ENCODE measurements at places on chromosomes 12 and 14.

- no peak for DNase-seq
Measured at GRCh38 chr14:72755766-72756165, 138.1 kb downstream of the DPF3 start.

DNA sequence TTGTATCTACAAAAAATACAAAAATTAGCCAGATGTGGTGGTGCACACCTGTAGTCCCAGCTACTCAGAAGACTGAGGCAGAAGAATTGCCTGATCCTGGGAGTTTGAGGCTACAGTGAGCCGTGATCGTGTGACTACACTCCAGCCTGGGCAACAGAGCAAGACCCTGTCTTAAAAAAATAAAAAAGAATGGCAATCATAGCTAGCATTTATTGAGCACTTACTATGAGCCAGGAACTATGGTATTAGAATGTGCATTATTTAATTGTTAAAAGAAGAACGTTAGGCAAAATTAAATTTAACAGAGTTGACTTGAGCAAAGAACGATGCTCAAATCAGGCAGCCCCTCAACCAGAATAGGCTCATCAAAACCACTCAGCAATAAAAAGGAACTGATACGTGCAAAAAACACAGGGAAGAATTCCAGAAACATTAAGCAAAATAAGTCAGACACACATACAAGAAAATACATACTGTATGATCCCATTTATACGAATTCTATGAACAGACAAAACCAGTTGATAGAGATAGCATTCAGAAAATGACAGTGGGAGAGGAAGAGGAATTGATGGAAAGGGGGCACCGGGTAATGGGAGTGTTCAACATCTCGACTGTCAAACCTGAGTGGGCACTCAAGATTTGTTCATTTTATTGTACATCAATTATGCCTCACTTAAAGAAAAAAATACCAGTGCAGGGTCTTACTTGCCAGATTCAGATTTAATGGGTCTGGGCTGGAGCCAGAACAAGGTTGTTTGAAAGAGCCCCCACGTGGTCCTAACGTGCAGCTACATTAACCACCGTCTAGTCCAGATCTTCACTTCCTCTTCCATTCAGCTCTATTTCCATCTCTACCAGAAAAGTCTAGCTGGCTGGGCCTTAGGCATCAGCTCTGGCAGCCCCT is 8.0 kb downstream of the SCNN1A start:
- DNase-seq, result peak; percentile 44

- peak; percentile 41 for DNase-seq
Measured at GRCh38 chr14:105864651-105865265, 338.4 kb downstream of the TMEM121 start.

DNA sequence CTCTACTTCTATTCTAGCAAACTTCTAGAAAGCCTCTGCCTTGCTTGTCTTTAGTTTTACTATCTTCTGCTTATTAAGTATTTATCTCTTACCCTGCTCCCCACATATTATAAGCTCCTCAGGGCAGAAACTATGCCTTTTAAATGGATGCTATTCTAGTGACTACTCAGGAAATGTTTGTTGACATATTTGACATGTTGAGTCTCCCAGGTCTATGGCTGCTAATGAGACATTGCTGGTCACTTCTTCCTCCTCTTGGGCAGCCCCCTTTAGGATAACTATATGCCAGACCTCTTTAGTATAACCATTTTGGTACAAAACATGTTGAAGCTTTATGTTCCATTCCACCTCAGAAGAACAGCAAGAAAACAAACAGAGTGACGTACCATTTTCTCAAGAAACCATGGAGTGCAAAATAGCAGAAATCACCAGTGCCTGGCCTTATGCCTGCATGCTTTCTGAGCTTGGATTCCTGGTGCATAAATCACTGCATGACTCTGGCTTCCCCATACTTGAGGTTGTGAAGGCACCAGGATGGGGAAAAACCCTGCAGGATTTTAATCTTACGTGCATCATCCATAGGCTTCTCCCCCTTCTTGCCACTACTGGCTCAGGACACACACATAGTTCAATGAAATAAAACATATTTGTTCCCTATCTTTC is 202.6 kb downstream of the TMX1 start:
- no peak for DNase-seq

- no peak for DNase-seq
Measured at GRCh38 chr14:80419345-80419744, 208.0 kb upstream of the DIO2 start.

DNA sequence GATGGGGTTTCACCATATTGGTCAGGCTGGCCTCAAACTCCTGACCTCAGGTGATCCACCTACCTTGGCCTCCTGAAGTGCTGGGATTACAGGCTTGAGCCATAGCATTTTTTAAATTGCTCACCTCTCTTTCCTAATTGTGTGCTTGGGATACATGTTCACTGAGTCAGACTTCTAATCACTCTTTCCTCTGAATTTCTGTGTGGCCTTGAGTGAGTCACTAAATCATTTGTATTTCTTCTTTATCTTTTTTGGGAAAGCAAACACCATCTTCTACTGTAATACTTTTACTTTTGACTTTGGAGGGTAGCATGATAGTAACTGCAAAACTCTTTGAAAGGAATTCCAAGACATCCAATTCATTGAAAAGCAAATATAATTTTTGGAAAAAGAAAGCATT is 60.8 kb downstream of the FLRT2 start:
- no peak for DNase-seq

DNA sequence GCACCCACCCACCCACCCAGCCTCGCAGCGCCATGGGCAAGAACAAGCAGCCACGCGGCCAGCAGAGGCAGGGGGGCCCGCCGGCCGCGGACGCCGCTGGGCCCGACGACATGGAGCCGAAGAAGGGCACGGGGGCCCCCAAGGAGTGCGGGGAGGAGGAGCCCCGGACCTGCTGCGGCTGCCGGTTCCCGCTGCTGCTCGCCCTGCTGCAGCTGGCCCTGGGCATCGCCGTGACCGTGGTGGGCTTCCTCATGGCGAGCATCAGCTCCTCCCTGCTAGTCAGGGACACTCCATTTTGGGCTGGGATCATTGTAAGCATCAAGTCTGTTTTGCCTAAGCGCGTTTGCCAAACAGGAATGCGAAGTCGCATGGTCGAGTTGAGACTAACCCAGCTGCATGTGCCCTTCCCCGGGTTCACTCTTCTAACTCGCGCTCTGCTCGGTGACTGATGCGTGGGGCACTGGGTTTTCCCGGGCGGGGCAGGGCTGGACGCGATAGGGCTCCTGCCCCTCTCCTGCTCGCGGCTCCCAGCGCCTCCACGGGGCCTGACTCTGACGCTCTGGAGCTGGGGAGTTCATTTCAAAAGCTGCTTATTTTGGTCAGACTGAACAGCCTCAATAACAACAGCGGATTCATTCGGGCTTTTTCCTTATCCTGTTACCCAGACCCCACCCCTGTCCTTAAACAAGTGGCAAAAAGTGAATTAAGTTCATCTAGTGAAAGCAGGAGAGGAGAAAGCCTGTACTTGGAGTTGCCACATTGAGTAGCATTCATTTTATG is 458 bp downstream of the SSPN start:
- DNase-seq, result peak; percentile 64

GRCh38 chr12:9380650-9381049 is 172.5 kb upstream of the PZP start:
- DNase-seq, result no peak

DNA sequence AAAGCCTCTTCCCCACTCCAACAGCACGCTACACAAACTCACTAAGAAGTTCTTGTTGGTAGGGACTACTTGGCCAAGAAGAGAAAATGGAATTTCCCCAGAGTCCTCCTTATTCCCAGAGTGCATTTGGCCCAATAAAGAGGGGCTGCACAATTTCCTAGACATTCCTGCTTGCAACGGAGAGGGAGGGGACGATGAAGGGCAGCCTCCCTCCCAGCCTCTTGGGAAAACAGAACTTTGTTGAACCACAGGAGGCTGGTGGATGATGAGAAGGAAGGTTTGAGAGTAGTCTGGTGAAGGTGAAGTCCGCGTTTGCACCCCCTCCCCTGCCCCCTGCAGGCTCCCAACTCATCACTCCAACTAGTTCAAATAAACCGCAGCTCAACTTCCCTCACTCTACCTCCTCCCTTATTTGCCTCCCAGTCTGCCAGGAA is 19.1 kb upstream of the TBX3 start:
- no peak for DNase-seq

DNA sequence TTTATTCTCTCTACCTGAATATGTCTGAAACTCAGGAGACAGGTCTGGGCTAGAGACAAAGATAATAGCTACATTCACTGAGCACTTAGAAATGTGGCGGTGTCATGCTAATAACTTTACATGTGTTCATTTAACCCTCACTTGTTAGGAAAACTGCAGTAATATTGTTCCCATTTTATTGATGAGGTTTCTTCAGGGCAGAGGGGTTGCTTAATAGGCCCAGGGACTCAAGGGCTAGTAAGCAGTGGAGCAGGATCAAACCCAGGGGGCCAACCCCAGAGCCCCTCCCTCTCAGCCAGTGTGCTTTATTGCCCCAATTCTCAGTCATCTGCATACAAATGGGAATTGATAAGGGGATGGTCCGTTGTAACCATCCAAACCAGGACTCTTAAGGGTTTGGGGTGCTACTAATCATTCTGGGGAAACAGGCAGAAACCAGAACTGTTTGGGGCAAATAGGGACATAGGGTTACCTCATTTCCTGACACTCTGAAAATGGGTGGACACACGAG is 142.8 kb upstream of the AMIGO2 start:
- no peak for DNase-seq

DNA sequence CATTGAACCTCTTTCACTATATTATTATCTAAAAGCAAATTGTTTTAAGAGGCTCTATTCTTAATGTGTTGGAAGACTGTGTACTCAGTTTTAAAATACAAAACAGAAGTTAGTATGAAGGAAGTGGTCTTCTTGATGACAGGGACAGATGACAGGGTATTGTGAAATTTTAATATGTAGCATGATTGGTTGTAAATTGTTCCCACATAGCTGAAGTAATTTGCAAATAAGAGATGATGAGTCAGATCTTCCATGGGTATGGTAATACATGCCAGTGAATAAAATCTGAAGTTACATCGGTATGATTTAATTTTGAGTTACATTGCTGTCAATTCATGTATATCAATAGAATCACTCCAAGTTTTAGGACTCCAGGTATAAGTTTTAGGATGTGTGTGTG is 454.8 kb downstream of the AEBP2 start:
- no peak for DNase-seq

GRCh38 chr14:38137005-38137404 is 70.7 kb upstream of the SSTR1 start:
- no peak for DNase-seq

DNA sequence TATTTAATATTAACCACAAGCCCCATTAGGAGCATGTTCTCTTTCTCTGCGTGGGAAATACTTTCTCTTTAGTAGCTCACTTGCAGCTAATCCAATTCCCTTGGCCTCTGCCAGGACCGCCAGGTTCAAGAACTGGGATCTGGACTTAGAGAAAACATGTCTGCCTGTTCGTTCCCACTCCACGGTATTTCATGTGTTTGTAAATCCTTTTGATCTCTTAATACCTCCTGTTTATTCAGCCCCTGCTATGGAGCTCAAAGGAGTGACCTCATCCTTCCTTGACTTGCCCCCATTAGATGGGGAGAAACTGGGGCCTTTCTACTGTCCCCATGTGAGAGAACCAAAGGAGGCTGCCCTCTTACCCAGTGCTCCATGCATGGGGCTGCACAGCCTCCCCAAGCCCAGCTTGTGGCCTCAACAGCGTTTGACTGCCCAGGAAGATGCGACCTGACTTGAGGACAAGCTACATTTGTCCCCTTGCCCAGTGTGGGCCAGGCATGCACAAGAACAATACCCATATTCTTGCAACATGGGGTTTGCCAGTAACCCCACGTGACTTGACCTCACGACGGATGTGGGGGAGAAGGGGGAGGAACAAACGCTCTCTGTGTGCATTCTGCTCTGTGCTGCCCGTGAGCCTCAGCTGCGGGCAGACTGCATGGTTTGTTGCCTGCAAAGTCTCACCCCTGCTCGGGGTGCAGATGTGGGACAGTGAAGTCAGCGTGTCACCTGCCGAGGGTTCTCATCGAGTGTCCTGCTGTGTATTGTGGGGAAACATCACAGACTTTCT is 30.3 kb downstream of the CD9 start:
- DNase-seq, result peak; percentile 79

DNA sequence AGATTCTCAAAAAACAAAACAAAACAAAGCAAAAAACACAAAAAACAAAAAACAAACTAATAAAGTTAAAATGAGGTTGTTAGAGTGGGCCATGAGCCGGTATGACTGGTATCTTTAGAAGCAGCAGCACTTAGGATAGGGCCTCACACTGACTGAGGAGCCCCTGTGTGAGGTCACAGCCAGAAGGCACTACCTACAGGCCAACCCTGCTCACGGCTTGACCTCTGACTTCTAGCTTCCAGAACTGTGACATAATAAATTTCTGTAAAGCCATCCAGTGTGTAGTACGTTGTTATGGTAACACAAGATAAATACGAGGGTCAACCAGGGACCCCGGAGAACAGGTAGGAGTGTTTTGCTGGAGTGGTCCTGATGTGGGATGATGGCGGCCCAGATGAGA is 629.6 kb downstream of the VRK1 start:
- no peak for DNase-seq

- DNase-seq, result no peak
Measured at GRCh38 chr14:20376071-20376588, 32.7 kb downstream of the PARP2 start.

GRCh38 chr14:58746701-58747100 is 108.9 kb downstream of the DACT1 start:
- no peak for DNase-seq

DNA sequence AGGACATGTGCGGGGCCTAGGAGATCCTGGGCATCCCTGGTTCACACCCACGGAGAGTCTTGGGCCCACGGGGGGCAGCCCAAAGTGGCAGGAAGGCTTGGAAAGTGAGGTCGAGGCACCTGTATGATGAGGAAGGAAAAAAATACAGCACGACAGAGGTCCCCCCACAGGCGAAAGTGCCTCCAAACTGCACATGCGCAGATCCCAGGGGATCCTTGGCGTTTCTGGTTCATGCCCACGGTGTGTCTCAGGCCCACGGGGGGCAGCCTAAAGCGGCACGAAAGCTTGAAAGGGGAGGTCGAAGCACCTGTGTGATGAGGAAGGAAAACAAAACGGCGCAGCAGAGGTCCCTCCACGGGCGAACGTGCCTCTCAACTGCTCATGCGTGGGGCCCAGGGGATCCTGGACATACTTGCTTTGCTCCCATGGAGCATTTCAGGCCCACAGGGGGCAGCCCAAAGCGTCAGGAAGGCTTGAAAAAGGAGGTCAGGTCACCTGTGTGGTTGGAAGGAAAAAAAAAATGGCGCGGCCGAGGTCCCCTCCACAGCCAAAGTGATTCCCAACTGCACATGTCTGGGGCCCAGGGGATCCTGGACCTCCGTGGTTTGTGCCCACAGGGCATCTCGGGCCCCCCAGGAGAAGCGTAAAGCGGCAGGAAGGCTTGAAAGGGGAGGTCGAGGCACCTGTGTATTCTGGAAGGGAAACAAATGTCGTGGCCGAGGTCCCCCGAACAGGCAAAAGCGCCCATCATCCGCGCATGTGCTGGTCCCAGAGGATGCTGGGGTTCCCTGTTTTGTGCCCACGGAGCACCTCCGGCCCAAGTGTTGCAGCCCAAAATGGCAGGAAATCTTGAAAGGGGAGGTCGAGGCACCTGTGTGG is 582.6 kb downstream of the ALG10 start:
- DNase-seq, result peak; percentile 25

GRCh38 chr14:93120517-93120916 is 4.8 kb upstream of the ITPK1 start:
- DNase-seq, result no peak

- no peak for DNase-seq
Measured at GRCh38 chr12:6192604-6193380, 7.4 kb upstream of the CD9 start.

GRCh38 chr12:64001439-64001838 is 156.9 kb downstream of the SRGAP1 start:
- no peak for DNase-seq
